ENCODE measurements at places on chromosomes 16 and 17.
A peak's percentile ranks its signal among the peaks of the same experiment; 100 is the strongest.

GRCh38 chr16:11032922-11033291 lies 88.5 kb downstream of the CLEC16A start:
- DNase-seq = no peak

- no peak for DNase-seq
These were observed 46.3 kb downstream of the METRNL start for GRCh38 chr17:83125515-83126274.

DNA sequence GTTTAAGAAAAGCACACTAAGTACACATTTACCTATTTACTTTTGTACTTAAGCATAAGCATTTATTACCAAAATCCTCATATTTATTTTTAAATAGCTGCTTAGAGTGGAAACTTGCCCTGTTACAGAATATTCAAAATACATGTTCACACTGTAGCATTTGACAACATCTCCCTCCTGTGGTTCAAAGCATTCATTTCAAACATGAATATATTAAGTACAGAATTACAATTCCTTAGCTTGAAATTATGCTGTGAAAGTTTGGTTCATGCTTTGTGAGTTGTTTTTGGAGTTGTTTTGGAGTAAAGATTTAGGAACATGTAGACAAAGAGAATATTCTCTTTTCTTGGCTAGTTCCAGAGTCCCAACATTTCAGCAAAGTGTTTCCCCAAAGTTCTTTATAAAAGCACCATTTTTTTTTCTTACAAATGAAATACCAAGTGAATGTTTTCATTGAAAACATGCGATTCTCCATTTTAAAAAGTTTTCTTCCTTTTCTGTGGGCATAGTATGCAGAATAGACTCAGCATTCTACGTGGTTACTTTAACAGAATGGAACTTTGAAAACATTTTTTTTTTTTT lies 33.2 kb downstream of the TUBD1 start:
- DNase-seq = no peak

- no peak for DNase-seq
These were observed 943.8 kb upstream of the SOX9 start for GRCh38 chr17:71176928-71177443.

GRCh38 chr17:51000835-51001638 lies 119.6 kb downstream of the SPAG9 start:
- no peak for DNase-seq

DNA sequence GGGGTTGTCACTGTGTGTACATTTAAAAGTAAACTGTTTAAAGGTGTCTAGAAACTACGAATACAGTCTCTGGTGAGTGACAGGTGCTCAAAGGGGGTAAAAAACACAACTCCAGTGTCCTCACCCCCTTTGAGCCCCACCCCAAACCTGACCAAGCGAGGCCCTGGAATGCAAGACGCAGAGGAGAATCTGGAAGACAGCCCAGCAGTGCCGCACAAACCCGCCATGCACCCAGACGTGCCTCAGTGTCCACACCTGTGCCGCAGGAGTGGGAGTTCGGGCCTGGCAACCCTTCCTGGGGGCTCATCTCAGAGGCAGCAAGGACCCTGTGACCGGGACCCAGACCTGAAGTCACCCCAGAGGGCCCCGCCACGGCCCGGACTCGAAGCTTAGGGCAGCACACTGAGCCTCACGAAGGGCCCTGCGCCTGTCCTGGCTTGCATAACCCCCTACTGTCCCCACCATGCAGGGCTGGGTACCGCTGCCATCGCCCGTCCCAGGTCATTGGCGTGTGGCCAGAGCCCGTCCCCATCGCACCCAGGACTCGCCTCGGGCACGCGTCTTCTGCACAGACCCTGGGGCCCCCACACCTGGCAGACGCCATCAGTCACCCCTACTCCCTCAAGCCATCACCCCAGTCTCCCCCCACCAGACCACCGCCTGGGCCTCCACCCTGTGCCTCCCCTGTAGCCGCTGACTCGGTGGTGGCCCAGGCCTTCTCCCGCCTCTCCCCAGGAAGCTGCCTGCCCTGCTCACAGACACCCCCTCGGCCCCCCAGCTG lies 33.0 kb upstream of the ZC3H18 start:
- no peak for DNase-seq

- no peak for DNase-seq
These were observed 143.8 kb downstream of the CPPED1 start for GRCh38 chr16:12659871-12660270.

- DNase-seq = no peak
These were observed 5.4 kb downstream of the MAP3K14 start for GRCh38 chr17:45311401-45311759.

GRCh38 chr17:58084317-58084981 lies 1.2 kb downstream of the DYNLL2 start:
- DNase-seq = peak; percentile 23

- no peak for DNase-seq
These were observed 170.7 kb downstream of the NTN1 start for GRCh38 chr17:9192010-9192409.

GRCh38 chr17:7190276-7190917 lies 11.2 kb upstream of the ASGR1 start:
- DNase-seq = no peak

DNA sequence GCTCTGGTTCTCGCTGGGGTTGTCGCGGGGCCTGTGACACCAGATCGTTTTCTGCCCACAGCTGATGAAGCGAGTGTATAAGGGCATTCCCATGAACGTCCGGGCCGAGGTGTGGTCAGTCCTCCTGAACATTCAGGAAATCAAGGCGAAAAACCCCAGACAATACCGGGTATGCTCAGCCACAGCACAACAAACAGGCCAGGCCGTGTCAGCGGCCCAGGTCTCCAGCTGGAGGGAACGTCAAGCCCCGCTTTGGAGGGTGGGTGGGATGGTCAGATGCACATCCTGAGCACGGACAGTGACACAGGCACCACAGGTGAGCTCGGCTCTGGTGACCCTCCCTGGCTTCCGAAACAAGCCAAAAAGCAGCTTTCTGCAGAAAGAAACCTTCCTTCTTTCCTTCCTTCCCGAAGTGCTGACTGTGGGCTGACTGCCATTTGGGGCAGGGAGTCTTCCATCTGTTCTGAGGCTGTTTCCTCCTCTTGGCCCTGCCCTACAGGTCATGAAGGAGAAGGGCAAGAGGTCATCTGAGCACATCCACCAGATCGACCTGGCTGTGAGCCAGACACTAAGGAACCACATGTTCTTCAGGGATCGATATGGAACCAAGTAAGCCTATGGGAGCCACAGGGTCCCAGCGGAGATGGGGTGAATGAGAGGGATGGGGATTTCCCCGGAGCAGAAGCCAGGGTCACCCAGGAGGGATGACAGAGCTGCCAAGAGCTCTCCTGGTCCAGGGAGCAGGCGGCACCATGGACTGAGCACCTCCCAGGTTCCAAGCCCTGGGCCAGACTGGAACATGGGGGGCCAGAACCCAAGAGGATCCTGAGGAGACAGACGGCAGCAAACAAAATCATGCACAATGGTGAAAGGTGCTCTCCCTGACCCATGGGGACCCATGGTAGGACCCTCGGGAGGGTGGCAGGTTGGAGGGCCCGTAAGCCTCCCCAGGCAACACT lies 79.4 kb downstream of the GOSR1 start:
- DNase-seq = no peak

GRCh38 chr16:3881499-3881990 lies 1.0 kb upstream of the CREBBP start:
- DNase-seq = no peak

DNA sequence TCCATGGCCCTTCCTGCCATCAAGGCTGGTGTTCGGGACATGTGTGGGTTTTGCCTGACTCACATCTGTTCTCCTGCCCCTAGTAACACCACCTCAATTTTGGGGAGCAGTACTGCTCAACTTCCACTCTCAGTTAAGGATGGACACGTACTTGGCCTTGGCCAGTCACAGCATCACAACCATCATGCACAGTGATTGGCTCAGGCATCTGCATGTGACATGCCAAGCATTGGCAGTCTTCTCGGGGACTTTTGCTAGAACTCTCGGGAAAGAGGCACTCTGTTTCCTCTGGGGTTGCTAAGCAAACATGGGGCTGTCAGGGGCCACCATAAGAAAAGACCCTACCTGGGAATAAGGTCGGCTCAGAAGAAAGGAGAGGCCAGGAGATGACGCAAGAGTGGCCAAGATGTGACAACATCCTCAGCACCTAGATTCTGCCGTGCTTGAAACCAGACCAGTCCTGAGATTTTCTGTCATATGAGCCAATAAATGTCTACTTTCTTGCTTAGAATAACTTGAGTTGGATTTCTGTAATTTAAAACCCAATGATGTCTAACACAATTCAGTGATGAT lies 11.9 kb upstream of the KDM8 start:
- no peak for DNase-seq

DNA sequence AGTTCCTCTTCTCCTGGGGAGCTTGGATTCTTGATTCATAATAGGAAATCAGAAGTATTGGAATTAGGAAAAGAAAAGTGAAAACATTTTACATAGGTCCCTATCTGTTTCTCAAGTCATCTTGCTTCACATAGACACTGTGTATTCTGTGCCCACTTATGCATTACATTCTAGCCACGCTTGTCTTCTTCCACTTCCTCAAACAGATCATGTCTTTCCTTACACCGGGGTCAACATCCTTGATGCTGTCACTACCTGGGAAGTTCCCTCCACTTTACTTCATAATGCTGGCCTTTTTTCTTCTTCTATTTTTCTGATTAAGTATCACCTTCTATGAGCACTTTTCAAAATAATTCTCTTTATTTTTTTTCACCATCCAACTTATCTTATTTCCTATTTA lies 606.4 kb upstream of the CDH8 start:
- no peak for DNase-seq

GRCh38 chr17:30831257-30831656 lies 509 bp upstream of the ATAD5 start:
- no peak for DNase-seq

- DNase-seq = no peak
These were observed 28.2 kb upstream of the C1QTNF8 start for GRCh38 chr16:1124291-1124690.

DNA sequence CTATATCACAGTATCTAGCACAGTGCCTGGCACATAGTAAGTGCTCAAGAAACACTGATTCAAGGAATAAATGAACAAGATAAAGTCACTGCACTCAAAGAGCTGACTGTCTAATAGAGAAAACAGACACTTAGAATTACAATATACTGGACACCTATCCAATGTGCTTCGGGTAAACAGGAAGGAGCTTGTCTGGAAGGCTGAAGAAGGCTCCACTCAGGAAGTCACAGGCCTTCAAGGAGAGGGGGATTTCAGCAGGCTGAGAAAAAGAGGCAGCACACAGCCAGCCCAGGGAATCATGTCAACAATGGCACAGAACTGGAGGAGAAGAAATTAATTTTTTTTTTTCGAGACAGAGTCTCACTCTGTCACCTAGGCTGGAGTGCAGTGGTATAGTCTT lies 9.7 kb upstream of the IL4R start:
- no peak for DNase-seq

DNA sequence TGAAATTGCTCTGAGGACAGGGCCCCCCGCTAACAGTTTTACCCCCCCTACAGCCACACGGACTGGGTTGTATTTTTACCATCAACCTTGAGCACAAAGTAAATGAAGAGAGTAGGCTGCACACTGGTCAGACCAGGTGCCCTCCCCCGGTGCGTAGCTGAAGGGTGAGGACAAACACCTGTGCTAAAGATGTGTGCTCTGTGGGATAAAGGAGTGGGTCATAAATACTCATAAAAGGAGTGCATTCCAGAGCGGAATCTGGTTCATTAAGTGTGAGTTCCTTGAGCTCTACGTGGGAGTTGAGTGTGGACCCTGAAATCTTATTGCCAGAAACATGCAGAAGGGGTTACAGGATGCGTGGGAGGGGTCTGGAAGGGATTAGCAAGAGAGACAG lies 217.0 kb downstream of the CCDC182 start:
- DNase-seq = no peak

GRCh38 chr17:42804918-42805367 lies 6.3 kb downstream of the CNTD1 start:
- DNase-seq = no peak

GRCh38 chr16:7839568-7839967 lies 506.9 kb downstream of the RBFOX1 start:
- DNase-seq = no peak

GRCh38 chr17:57104461-57105175 lies 19.6 kb downstream of the AKAP1 start:
- DNase-seq = no peak

All from activated CD4-positive, alpha-beta T cell treated with anti-CD3 and anti-CD28 coated beads for 1 hour (primary cell).